Activated naive CD4-positive, alpha-beta T cell treated with Interleukin-2 at 50 U/mL for 16 hours (primary cell): ENCODE measurements at places on chromosomes 3 and 15.

DNA sequence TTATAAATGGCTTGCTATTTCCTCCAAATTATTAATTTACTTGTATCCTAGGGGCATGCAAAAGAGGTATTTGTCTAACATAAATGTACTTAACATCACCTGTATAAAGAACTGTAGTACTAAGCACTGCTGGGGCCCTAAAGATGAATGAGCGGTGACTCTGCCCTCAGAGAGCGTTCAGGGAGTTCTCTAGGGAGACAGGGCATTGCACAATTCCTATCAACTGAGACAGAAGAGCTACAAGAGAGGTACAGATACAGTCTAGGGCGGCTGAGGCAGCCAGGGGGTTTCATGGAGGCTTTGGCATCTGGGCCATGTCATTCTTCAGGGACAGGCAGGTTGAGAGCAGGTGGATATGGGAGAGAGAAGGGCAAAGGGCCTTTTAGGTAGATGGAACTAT lies 39.9 kb upstream of the PARL start:
- no peak for DNase-seq

DNA sequence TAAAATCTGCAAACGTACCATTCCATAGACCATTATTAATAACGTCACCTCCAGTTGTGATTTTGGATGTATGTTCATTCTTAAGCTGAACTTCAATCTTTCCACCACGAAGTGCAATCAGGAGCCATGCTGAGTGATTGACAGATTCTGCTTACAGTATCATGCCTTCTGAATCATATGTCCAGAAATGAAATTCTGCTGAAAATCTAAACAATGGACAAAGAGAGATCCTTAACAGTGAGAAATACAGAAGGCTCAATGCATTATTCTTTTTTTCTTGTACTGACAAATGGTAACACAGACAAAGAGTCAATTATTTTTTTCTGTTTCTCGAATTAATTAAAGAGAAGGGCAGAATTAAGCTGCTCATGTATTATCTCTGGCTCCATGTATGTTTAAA lies 1114.5 kb downstream of the EPHA3 start:
- DNase-seq = no peak

DNA sequence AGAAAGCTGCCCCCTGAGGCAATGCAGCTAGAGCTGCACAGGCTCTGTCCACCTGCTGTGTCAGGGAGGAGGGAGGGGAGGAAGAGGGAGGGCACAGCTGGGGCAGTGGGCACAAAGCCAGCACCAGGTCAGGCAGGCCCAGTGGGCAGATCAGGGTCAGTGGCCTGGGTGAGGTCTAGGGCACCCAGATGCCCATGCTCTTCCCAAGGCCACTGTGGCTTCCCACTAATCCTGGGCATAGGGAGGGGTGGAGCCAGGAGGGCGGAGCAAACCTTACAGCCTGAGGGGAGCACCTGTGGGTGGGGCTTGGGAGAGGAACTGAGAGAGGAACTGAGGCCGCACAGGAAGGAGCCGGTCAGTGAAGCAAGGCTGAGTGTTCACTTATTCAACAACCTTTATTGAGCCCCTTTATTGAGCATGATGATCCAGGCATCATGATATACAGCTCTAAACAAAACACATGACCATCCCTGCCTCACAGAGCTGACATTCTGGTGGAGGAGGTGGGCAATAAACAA lies 55.0 kb downstream of the RHCG start:
- no peak for DNase-seq

DNA sequence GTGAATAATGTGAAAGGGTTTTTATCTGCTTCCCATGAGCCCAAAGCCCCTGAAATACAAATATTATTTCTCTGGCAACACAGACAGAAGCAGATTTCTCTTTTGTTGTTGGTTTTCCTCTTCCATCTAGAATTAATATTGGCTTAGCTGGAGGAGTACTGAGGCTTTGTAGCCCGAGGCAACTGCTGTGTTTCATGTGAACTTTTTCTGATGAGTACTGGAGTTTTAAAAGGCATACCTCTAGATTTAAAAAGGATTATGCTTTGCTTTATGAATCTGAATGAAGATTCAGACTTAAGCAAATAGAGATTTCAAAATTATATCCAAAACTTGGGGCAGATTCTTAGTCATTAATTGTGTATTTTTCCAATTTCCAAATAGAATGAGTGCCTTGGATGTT lies 50.9 kb downstream of the IQCH start:
- DNase-seq = no peak

- no peak for DNase-seq
Measured at GRCh38 chr3:40677749-40678148, 153.0 kb downstream of the ZNF621 start.
